ENCODE measurements at places on chromosomes 3 and 15.
A peak's percentile ranks its signal among the peaks of the same experiment; 100 is the strongest.

GRCh38 chr15:33801954-33802353 lies 166.3 kb upstream of the CHRM5 start:
- no peak for DNase-seq

GRCh38 chr3:192706272-192706671 lies 21.1 kb downstream of the FGF12 start:
- no peak for DNase-seq

GRCh38 chr3:181176601-181177000 lies 187.1 kb upstream of the DNAJC19 start:
- peak; percentile 25 for DNase-seq

- DNase-seq = no peak
These were observed 26.2 kb upstream of the HACD2 start for GRCh38 chr3:123611082-123611481.

- no peak for DNase-seq
These were observed 40.9 kb downstream of the C2CD4A start for GRCh38 chr15:62107571-62108121.

DNA sequence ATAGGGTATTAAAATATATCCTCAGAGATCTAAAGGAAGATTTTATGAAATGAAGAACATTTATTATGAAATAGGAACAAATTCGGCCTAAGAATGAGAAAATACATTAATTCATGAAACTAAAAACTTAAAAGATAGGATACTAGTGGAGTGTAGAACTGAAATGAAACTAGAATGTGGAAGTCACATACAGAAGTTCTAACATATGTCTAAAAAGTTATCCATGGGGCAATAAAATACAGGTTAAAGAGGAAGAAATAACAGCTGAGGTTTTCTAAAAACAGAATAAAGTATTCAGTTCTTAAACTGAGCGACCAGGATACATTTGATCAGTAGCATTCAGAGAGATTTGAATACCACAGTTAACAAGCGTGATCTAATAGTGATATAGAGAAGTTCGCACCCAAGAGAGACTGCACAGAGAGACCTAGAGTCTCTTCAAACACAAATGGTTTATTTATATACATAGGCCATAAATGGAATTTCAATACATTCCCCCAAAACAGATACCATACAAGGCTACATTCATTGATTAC lies 85.9 kb downstream of the FEZF2 start:
- peak; percentile 14 for DNase-seq

GRCh38 chr3:38489766-38490165 lies 6.4 kb upstream of the EXOG start:
- no peak for DNase-seq

DNA sequence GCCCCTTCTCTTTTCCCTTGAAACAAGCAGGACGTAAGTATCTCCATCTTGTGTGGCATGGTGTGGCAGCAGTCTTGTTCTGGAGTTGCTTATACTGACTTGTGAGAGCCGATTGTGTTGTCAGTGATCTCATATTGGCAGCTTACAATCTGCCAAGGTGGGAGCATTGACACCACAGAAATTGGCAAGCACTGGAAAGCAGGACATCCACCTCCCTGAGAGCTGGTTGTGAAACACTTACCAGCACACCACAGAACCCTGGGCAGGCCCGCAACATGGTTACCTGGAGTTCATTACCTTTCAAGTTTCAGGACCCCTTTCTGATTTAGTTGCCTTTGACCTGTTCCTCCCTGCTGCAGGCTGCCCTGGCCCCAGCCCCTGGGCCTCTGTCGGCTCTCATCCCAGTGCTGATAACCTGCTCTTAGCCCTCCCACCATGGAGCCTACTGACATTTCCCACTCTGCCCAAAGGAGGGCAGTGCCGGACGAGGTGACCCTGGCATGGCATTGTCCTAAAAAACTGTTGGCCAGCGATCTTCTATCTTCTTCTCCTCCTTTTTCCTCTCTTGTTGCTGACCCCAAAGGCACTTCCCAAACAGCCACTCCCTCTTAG lies 10.6 kb upstream of the ATP2B2 start:
- DNase-seq = no peak

DNA sequence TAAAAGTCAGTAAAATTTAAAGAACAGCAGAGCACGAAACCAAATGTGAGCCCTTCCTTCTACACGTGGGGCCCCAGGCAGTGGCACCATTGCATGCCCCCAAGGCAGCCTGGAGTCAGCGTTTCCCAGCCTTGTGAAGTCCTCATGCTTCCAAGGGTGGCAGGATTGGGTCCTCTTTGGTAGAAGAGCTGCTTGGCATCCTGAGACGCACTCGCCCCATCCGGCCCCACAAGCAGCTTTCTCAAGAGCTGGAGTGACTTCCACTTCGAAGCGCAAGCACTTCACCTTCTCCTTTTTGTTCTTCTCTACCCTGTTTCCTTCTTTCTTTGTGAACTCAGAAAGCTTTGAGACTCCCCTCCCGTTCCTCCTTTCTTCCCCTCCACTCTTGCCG lies 34.7 kb downstream of the ZNF710 start:
- no peak for DNase-seq

- no peak for DNase-seq
These were observed 19.7 kb downstream of the PAK6 start for GRCh38 chr15:40258544-40258943.

GRCh38 chr3:117080872-117081271 lies 371.3 kb downstream of the TUSC7 start:
- DNase-seq = no peak

GRCh38 chr3:62252438-62253157 lies 120.8 kb downstream of the FEZF2 start:
- no peak for DNase-seq

GRCh38 chr3:40020689-40021088 lies 211.3 kb downstream of the MYRIP start:
- DNase-seq = no peak

GRCh38 chr3:13141991-13142412 lies 68.8 kb upstream of the IQSEC1 start:
- peak; percentile 5 for DNase-seq

DNA sequence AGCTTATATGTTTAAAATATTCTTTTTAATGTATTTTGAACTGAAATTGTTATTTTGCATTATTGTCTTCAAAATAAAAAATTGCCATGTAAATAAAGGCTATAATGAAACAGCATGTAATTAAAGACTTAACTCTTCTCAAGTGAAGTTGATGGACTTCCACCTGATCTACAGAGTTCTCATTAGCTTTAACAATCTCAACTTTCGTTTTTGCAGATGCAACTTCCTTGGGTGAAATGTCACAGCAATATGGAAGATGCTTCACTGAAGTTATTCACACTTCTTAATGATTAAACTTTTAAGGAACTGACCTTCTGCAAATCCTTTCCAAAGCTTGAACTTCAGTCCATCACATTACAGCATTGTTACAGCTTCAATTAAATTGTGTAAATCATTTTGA lies 63.6 kb downstream of the OSTN start:
- DNase-seq = no peak

DNA sequence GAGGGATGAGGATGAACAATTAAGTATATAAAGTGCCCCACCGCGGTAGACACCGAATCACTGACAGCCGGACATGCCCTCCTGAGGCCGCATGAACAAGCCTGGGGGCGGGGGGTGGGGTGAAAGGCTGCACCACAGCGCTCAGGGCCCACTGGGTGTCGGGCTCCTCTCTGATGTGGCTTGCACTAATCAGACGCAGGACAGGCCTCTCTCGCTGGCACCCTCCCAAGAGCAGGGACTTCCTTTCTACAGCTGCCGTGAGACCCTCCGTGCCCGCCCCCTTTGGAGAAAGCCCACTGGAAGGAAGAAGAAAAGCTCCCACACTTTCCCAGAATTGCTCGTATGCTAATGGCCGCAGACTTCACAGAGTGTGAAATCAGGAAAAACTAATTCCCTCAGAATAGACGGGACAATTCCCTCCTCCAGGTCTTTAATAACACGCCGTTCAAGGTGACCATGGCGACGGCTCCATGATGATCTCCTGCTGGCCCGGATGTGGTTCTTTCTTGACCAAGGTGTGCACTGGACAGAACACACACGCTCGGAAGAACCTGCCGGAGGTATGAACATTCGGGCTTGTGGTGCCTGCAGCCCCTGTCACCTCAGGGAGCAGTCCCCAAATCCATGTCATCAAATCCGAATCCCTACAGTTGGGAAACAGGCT lies 32.0 kb downstream of the IQSEC1 start:
- no peak for DNase-seq

DNA sequence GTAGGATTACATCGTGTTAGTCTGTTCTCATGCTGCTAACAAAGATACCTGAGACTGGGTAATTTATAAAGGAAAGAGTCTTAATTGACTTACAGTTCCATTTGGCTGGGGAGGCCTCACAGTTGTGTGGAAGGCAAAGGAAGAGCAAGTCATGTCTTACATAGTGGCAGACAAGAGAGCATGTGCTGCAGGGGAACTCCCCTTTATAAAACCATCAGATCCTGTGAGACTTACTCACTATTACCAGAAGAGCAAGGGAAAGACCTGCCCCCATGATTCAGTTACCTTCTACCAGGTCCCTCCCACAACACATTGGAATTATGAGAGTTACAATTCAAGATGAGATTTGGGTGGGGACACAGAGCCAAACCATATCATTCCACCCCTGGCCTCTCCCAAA lies 3.4 kb downstream of the SLC25A26 start:
- peak; percentile 75 for DNase-seq

- no peak for DNase-seq
These were observed 19.5 kb upstream of the THRB start for GRCh38 chr3:24514119-24514518.

- peak; percentile 78 for DNase-seq
These were observed 24.0 kb upstream of the ACP3 start for GRCh38 chr3:132293251-132293650.

- peak; percentile 79 for DNase-seq
These were observed 25.5 kb upstream of the SNRPA1 start for GRCh38 chr15:101320501-101321052.

DNA sequence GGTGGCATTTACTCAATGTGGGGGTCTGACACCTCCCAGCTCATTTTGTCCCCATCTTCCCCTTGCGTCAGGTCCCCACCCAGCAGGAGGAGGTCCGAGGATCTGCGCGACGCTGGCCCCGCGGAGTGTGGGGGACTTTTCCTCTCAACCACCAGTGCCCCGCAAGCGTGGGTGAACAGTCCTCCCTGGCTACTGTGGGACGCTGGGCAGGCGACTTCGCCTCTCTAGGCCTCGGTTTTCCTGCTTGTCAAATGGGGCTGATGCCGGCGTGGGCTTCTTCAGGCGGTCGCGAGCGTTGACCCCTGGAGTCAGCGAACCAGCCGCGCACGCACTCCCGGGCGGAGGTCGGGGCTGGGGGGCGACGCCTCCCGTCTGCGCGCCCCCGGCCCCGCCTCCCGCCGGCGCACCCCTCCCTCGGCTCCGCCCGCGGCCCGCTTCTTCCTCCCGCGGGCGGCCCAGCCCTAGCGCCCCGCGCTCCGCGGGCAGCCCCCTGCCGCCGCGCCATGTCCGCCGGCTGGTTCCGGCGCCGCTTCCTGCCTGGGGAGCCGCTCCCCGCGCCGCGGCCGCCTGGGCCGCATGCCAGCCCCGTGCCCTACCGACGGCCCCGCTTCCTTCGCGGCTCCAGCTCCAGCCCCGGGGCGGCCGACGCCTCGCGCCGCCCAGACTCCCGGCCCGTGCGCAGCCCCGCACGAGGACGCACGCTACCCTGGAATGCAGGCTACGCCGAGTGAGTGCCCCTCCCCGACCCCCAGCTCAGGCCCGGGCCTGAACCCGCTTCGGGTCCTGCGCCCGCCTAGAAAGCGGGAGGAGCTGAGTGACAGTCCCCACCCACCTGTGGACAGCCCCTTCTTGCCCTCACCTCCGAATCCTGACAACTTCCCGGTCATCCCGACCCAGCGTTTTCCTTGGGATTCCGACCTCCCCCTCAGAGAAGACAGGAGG lies at the start of gene PPM1M:
Gene PPM1M (plus strand): TSS at position 438 of the 942 bp plus-strand sequence. CDS start 66 bp downstream, at position 504.
- DNase-seq = peak; percentile 58

GRCh38 chr3:194083637-194084224 lies 52.2 kb upstream of the HES1 start:
- peak; percentile 0 for DNase-seq

DNA sequence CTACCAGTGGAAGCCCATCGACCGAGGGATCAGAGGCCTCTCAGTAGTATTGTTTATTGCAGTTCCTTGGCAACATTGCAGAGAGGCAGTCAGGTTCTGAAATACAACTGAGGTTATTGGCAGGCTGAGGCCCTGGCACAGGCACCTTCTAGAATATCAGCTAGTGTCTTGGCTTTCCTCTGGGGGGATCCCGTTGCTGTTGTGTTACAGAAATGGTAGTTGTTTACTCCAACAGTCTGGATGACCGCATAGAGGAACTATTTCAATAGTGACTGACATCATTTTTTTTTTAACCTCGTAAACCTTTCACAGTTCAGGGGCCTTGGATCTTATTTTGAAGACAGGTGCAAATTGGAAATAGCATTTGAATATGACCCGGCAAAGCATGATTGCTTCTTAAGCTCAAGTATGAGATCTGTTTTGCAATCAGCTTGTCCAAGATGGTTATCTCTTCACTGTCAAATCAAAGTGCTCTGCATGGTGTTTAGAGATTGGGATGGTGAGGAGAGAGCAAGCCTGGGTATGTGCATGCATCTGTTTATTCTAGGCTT lies 63.9 kb downstream of the PGPEP1L start:
- DNase-seq = no peak

DNA sequence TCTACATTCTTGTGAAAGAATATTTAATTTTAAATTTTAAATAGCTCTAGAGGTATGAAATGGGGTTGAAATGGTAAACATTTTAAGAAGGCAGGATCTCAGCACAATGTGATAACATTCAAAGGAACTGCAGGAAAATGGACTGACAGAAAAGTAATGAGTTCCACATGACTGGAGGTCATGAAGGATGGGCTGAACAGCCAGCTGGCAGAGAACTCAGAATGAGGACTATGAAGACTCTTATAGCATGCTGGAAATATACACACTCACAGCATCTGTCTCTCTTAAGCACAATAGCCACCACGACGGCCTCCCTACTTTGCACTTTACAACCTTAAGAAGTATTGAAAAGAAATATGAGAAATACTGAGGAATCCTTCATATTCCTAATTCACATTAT lies 94.7 kb downstream of the TNIK start:
- DNase-seq = no peak

- peak; percentile 19 for DNase-seq
These were observed 3.4 kb downstream of the TSC22D2 start for GRCh38 chr3:150411546-150411945.

GRCh38 chr3:158220575-158220974 lies 110.7 kb downstream of the RSRC1 start:
- DNase-seq = no peak

DNA sequence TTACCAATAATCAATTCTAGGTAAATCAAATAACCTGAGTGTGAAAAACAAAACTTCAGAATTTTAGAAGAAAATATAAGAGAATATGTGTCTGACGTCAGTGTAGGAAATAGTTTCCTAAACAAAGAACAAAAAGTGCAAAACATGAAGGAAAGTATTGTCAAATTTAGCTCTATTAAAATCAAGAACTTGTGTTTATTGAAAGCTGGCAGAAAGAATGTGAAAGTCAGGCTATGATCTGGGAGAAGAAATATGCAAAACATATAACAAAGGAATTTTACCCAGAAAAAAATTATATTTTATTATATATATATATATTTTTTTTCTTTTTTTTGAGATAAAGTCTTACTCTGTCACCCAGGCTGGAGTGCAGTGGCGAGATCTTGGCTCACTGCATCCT lies 129.1 kb upstream of the ANKRD28 start:
- no peak for DNase-seq

All from inflammatory macrophage treated with lipopolysaccharide for 1 hour (primary cell).